ENCODE measurements at places on chromosomes 6 and 20. TPM values are rescaled to one million over a fixed set of nuclear protein-coding genes. Genes with fewer than 3 reads are reported as not detected.

DNA sequence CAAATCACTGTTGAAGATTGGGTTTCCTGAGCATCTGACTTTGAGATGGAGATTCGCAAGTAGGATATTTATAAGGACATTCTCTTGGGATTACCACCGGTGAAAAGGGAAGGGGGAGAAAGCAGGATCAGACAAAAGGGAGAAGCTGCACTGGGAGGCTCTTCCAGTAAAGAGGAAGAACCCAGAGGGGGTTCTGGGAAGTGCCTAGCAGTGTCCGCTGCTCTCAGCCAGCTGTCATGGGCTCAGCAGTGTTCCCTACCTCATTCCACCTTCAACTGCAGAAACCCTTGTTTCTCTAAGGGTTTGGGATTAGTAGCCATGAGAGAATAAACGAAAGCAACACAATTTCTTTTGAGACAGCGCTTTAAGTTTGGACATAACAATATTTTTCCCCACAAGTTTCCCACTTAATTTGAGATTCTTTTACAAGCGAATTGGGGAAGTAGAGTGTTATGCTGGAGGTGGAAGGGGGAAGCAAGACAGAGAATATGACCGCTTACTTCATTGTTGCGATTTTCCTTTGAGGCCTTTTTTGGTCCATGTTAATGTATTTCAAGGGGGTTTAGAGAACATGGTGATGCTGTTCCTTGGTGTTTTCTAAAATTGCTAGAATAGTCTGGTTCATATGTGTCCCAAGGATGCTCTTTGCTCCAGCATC is 154.5 kb upstream of the SCGN start:
- H3K36me3 ChIP-seq: no peaks in the 10 kb centered on the region
- H3K4me3 ChIP-seq: no peak overlapping the region
- no peak for DNase-seq

DNA sequence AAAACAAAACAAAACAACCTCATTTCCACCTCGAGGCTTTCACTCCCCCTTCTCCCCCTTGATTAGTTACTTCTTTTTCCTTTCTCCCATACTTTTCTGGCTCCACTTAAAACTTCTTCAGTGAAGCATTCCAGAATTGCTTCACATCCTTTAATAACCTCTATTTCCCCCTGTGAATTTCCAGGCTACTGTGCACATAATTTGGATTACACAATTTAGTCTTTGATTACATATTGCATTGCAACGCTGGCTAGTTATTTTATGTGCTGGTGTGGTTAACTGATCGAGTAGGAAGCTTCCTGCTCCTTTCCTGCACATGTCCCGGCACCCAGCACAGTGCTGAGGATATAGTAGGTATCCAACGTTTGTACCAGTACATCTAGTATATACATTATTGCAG is 28.1 kb upstream of the EEF1E1 start:
- H3K36me3 ChIP-seq: no peaks in the 10 kb centered on the region
- DNase-seq: no peak
- no peak overlapping the region for H3K4me3 ChIP-seq

- no peak for DNase-seq
- H3K36me3 ChIP-seq: no peaks in the 10 kb centered on the region
- H3K27me3 ChIP-seq: no peaks in the 10 kb centered on the region
- H3K27ac ChIP-seq: no peak overlapping the region
- no peak overlapping the region for H3K4me3 ChIP-seq
These were observed 174.9 kb downstream of the HS3ST5 start for GRCh38 chr6:114167583-114168576.

GRCh38 chr6:35041086-35041861 is 99.9 kb downstream of the TCP11 start:
- DNase-seq: no peak
- no peaks in the 10 kb centered on the region for H3K27me3 ChIP-seq
- no peak overlapping the region for H3K27ac ChIP-seq
- no peak overlapping the region for H3K4me3 ChIP-seq
- H3K36me3 ChIP-seq: no peaks in the 10 kb centered on the region

DNA sequence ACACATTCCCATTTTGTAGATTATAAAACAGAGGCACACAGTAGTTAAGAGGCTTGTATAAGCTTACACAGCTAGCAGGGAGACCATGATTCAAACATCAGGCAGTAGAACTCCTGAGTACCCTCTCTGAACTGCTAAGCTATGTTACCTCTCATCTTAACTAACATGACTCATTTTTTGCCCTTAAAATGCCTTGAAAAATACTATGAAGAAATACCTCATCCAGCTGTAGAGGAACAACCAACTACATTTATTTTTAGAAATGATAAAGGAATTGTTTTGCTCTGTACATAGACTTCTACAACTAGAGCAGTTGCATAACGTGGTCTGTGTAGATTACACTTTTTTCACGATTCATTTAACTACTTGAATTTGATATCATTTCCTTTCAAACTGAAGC is 102.1 kb downstream of the FLRT3 start:
- no peak for DNase-seq
- no peak overlapping the region for H3K4me3 ChIP-seq
- no peaks in the 10 kb centered on the region for H3K27me3 ChIP-seq
- no peaks in the 10 kb centered on the region for H3K36me3 ChIP-seq
- no peaks in the 10 kb centered on the region for H3K4me1 ChIP-seq
- no peak overlapping the region for H3K27ac ChIP-seq

SNPH gene
- total RNA-seq: 3.9 TPM

SLC32A1 gene
- total RNA-seq: not detected

SDCBP2 gene
- total RNA-seq: 1.2 TPM

DNA sequence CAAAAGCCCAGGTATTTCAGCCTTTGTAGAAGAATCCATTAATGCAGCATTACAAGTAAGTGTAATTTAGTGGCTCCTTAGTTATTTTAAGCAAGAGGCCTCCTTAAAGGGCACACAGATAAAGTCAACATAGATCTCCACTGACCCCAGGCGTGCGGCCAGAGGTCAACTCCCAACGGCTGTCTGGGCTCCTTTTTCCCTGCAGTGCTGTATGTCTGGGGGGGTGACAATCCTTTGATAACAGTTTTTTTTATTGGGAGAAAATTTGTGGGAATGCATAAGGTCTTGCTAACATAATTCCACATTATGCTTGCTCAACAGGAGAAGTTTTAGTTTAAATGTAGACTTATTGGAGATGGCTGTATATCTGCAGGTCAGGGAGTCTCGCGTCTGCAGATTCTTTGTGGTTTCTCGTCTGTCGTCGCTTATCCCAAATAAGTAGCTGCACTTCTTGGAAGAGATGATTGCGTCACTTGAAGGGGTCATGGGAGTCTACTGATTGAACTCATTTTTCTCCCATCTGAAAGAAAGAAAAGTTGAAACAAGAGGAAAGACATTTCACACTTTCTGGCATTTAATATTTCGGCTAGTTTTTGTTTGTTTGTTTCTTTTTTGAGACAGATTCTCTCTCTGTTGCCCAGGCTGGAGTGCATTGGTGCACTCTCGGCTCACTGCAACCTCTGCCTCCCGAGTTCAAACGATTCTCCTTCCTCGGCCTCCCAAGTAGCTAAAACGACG is 151.7 kb upstream of the AKAP12 start:
- no peak overlapping the region for H3K4me3 ChIP-seq
- no peaks in the 10 kb centered on the region for H3K27me3 ChIP-seq
- H3K27ac ChIP-seq: peak overlapping the region; percentile 0
- DNase-seq: peak; percentile 75
- peaks cover 28% of the 10 kb centered on the region for H3K36me3 ChIP-seq

DNA sequence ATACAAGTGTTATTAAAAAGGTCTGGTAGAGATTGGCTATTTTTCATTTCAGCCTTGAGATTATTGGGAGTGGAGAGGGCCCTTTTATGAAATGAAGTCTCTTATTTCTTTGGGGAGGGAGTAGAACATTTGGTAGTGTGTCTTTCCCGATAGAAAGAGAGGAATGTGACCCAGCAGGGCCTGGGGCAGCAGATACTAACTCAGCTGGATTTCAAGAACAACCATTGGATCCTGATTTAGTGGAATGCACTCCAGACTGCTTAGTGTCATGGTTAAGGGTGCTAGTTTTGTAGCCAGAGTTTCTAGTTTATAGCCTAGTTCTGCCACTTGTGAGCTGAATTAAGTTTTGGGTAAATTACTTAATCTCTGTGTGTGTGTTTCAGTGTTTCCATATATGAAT is 18.4 kb upstream of the FLRT3 start:
- no peak overlapping the region for H3K4me3 ChIP-seq
- no peaks in the 10 kb centered on the region for H3K4me1 ChIP-seq
- no peak overlapping the region for H3K27ac ChIP-seq
- no peaks in the 10 kb centered on the region for H3K36me3 ChIP-seq

All from K562 (cell line).